ENCODE measurements at places on chromosomes 6 and 20.

- no peak for DNase-seq
Observed at GRCh38 chr6:90157441-90157840, 139.2 kb downstream of the BACH2 start.

GRCh38 chr20:37758332-37758731 lies 64.5 kb downstream of the CTNNBL1 start:
- DNase-seq, result no peak

DNA sequence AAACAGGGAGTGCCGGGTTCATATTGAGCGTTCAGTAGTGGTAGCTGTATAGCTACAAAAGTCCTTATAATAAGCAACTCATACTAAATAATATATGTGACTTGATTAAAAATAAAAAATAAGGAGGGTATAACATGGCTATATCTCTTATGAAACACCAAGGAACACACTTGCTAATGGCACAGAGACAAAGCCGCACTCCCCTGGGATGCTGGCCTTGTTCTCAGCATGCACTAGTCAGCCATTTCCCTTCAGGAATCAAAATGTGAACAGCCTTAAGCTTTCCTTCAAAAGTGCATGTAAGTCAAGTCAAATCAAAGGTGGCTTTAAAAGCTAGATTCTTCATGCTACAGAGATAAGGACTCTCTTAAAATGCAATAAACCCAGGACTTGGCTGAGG lies 9.4 kb downstream of the HMGCLL1 start:
- DNase-seq, result no peak

DNA sequence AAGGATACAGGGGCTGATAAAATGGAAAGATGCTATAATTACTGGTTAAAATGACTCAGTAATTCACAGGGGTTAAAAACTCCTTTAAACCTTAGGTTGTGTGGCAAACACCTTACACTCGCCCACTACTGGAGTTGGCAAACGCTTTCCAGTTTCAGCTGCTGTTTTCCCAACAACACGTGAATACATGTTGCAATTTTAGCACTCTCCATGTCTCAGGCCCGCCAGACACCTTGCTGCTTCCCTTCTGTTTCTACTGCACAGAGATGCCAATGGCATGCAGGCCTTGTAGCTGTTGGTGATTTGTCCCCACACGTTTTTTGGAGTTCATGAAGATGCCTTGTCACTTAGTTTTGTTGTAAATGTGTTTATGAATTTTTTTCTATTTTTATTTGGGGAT lies 5.3 kb upstream of the TTPAL start:
- no peak for DNase-seq

- DNase-seq, result no peak
Observed at GRCh38 chr6:71523548-71523947, 234.9 kb downstream of the OGFRL1 start.

DNA sequence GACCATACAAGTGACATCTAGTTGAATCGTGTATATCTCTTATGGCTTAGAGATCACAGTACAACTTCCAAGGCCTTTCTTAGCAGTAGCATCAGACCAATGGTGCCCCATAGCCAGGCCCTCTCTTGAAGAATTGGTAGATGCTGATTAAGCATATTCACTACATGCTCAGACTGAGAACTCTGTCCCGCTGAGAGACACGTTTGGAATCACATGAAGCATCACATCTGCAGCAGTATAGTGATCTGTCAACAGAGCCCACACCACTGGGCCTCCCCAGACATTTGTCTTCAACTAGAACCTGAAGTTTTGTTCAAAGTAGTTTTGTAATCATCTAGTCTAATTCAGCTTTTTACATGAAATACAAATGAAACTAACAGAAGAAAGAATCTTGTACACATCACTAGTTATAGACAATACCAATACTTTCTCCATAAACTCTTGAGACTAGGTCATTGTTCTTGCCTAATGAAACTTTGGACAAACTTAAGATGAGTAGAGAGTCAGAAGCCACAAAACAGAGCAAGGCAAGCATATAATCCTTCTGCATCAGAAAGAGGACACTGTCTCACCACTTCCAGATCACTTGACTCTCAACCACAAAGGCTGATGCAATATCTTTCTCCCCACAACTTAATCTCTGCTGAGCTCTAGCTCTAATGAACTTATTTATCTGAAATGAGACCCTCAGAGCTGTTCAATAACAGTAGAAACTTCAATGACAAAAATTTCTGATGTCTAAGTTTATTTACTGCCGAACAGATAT lies 182.7 kb downstream of the TBX18 start:
- DNase-seq, result no peak

DNA sequence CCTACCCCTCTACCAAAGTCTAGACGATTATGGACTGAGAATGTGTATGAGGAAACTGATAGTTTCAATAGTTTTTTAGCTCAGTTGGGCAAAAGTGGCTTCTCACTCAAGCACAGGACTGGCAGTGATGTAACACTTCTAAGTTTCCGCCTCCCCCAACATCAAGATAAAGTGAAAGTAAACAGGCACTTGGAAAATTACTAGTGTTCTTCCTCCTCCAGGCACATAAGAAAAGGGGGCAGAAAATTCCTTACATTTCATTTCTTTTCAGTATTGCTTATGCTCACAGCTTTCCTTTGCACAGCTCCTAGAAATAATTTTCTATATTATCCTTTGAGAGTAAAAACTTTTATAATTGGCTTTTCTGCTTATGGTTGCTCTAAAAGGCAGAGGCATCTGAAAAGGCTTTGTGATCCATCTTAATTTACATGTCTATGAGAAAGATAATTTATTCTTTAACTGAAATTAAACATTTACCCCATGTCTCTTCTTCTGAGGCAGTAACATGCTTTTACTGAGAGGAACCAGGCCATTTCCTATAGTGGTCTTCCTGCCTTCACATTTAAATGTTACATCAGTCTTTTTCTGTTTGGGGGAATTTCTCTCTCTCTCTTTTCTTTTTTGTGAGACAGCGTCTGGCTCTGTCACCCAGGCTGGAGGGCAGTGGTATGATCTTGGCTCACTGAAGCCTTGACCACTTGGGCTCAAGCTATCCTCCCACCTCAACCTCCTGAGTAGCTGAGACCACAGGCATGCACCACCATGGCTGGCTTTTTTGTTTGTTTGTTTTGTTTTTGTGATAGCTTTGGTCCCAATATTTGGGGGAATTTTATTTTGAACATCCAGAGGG lies 65.0 kb upstream of the EEF1A1 start:
- peak; percentile 19 for DNase-seq

DNA sequence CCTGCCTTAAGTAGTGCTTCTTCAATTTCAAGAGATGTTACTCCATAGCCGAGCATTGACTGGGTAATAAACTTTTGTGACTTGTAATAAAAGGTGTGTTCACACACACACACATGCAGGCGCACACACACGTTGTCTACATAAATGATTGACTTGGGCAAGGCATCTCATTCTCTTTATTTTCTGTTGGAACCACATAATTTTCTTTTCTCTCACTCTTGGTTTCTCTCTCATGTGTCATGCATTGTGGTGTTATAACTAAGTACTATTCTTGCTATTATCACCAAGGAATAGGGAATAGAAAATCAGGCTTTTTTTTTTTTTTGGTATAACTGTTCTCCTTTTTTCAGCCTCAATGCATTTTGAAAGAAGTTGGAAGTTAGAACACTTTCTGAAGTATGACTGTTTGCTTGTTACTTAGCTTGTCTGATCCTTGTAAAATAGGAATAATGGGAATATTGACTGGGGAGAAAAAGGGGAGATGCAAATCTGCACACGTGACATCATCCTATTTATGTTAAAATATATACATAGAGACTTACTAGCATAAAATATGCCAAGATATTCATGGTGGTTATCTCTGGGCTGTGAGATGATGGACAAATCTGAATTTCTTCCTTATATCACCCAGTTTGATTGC lies 26.1 kb upstream of the CD83 start:
- no peak for DNase-seq

DNA sequence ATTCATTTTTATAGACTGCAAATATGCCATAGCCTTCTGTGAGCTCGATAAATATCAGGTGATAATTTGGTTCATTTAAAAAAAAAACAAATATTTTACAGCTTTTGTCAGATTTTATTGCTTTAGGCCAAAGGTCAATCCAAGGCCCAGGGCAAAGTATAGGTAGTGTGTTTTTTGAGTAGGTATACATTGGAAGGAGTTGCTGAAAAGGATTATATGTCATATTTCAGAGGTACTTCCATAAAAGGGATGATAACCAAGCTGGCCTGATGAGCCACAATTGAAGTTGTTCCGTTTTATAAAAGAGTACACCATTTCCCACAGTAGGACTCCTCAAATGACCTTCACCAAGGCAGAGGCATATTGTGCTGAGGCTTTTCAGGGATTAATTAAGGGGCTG lies 452.8 kb upstream of the FLRT3 start:
- DNase-seq, result no peak

GRCh38 chr20:24784607-24785006 lies 164.5 kb upstream of the CST7 start:
- no peak for DNase-seq

GRCh38 chr6:38396209-38396608 lies 243.5 kb downstream of the BTBD9 start:
- DNase-seq, result no peak

DNA sequence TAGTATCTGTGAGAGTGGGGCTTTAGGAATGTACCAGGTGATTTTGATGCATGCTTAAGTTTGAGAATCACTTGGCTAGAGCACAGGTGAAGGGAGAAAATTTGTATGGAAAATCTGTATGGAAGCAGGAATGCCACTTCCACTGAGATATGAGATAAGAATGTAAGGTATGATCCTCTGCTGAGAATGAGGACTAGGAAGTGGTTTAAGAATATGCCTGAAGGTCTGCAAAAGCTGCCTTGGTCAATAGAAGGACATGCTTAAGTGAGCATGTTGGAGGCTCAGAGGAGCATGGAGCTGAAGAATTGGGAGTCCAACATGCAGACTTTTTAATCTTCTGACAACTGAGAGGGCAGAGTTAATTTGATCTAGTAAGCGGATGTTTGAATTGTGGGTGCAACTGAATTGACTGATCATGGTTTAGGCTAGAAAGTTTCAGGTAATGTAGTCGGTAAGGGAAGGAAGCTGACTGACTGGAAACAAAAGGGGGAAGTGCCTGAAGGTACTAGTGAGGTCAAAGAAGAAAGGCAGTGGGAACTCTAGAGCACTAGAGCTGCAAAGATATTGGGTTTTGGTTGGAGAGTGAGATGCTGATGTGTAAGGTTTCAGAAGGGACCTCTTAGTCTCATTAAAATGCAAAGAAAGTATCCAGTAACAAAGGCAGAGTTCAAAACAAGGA lies 28.6 kb upstream of the NOTCH4 start:
- DNase-seq, result no peak

DNA sequence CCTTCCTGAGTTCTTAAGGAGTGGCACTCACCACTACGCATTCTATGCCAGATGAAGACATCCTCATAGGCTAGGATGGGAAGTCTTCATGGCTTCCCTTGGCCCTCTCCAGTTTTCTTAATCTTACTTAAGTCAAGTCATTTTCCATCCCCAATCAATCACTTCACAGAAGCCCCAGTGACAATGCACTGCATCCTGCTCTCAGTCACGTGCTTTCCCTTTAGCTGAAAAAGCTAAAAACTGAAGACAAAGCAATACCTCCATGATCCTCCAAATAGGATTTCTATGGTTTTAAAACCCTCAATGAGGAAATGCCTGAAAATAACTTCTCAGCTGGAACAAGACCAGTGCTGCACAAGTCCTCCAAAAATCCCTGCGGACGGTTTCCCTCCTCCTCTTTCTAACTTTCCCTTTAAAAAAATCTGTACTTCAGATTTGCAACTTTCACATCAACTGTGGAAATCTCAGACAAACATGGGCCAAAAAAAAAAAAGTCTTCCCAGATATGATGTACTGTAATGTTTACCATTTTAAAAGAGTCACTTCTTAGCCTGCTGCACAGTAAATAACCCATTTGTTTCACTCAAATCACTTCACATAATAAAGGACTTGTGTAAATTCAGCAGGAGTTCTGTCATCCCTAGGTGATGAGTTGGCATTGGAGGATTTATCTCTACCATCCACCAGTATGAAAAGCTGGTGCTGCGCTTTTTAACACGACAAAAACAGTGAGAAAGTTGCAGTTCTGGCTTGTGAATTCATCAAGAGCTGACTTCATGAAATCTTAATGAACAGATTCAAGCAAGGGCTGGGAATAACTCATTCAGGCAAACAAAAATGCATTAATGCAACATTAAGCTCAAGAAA lies 590.0 kb upstream of the NOX3 start:
- DNase-seq, result no peak

DNA sequence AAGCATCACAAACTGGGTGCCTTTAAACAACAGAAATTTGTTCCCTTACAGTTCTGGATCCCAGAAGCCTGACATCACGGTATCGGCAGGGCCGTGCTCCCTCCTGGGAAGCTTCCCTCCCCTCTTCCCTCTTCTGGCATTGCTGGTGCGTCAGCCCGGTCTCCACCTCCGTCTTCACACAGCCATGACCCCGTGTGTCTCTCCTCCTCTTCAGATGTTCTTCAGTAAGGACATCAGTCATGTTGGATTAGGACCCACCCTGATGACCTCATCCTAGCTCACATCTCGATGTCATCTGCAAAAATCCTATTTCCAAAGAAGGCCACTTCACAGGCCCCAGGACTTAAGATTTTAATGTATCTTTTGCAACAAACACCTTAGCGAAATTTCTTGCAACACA lies 38.4 kb upstream of the TBXT start:
- no peak for DNase-seq

GRCh38 chr6:4450237-4450636 lies 314.9 kb upstream of the ECI2 start:
- DNase-seq, result no peak

GRCh38 chr6:81722506-81723223 lies 29.8 kb downstream of the TENT5A start:
- no peak for DNase-seq

DNA sequence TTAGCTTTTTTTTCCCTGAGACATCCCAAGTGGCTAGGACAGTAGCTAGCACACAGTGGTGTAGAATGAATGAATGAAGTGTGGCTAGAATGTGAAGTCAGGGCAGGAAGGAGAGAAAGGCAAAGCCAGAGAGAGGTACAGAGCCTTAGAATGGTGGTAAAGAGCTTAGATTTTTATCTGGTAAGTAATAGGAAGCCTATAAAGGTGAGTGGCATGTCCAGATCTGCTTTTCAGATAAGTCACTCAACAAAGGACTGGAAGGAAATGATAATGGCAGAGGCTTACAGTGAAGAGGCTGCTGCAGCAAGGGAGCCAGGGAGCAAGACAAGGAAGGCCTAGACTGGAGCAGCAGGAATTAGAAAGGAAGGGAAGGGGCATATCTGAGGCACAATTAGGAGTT lies 96.0 kb upstream of the PRDM1 start:
- no peak for DNase-seq

DNA sequence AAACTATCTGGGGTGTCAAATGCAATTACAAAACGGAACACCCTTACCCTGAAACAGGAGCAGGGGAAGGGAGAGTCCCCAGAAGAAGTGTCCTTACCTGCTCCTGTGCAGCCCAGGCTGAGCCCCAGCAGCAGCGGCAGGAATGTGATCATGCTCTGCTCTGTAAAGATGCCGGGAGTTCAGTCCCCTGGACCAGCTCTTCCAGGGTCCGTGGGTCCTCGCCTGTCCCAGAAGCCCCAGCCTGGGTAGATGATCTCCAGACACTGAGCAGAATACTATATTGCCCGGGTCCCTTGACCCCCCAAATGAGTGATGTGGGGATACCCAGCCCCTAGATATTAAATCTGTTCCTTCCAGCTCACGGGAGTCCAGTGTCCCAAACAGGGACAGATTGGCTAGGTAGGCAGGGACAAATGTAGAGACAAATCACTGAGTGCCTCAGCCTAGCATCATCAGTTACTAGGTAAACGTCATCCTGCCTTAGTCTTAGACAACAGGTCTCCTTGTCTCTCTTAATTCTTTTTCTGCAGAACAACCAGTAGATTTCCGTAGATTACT lies at the start of gene HLA-DMB:
TSS of gene HLA-DMB (minus strand) at position 373 of the 558 bp plus-strand sequence. CDS start at position 152, 221 bp downstream.
- peak; percentile 34 for DNase-seq

Measured in activated naive CD4-positive, alpha-beta T cell treated with Interleukin-2 at 50 U/mL for 16 hours (primary cell).